ENCODE measurements at places on chromosomes 3 and 15.

- no peak for DNase-seq
These were observed 266.2 kb upstream of the IGF1R start for GRCh38 chr15:98382139-98382538.

GRCh38 chr3:152210697-152211096 lies 58.0 kb upstream of the MBNL1 start:
- DNase-seq: no peak

- DNase-seq: no peak
These were observed 291.8 kb upstream of the GBE1 start for GRCh38 chr3:82053236-82053635.

DNA sequence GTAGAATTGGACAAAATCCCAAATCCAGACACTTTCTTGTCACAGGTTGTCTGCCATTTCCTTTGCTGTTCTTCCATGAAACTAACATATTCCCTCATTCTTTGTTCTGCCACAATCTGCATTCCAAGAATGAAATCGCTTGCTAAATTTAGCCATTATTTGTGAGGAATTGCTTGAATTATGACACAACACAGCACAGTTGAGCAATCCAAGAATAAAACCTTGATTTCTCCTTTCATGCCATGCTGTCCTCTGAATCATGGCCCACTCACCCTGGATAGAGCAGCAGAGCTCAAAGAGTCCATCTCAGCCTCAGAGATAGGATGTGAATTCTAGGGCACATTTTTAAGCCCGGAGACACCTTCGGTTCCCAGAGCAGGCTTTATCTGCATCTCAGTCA lies 35.2 kb upstream of the GREM1 start:
- peak; percentile 93 for DNase-seq

- peak; percentile 47 for DNase-seq
These were observed 160.1 kb upstream of the IL12A start for GRCh38 chr3:159828542-159828943.

- DNase-seq: peak; percentile 85
These were observed 145.2 kb upstream of the CBLB start for GRCh38 chr3:106013971-106014370.
